NCI-H1092 (cell line): ENCODE measurements at places on chromosomes 1 and 21.

DNA sequence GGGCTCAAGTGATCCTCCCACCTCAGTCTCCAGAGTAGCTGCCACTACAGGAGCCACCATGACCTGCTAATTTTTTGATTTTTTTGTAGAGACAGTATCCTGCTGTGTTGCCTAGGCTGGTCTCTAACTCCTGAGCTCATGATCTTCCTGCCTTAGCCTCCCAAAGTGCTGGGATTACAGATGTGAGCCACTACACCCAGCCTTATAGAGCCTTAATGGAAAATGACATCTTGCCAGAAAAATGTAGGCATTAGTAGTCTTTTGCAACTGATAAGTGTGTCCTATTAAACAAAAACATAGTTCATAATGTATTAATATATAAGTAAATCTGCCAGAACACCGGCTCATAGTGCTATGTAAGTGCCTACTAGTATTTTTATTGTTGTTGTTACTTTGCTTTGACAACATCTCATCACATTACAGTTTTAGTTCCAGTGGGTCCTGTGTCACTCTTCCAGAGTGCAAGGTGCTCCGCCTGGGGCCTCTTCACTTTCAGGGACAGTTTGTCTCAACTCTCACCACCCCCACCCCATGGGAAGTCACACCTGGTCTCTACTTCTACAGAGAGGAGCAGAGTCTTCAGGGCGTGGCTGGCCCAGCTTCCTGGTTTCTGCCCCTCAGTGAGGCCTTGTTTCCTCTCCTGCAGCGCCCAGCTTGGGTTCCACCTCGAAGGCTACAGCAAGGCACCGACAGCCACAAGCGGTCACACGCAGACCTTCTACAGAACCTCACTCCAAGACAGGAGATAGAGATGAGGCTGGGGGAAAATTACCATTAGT is 30.1 kb downstream of the RHOU start:
- DNase-seq = no peak

- DNase-seq = no peak
Observed at GRCh38 chr1:58939666-58940370, 156.0 kb upstream of the JUN start.

DNA sequence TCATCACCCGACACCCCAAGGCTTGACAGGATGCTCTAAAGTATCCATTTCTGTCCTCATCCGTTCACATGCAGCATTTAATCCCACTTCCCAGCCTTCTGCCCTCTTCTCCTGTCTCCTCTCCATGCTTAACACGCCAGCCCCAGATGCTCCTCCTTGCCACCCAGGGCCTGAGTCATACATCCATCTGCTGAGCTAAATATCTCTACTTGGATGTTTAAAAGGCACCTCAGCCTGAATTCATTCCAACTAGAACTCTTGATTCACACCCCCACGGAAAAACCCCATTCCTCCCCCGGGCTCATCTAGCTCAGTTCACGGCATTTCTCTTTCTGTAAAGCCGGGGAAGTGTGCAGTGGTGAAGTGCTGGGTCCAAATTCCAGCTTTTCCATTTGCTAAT is 27.7 kb downstream of the TEX35 start:
- no peak for DNase-seq

GRCh38 chr1:182890927-182891610 is 51.9 kb downstream of the DHX9 start:
- DNase-seq = no peak

- no peak for DNase-seq
Observed at GRCh38 chr1:9066945-9067807, 2.3 kb downstream of the SLC2A5 start.

DNA sequence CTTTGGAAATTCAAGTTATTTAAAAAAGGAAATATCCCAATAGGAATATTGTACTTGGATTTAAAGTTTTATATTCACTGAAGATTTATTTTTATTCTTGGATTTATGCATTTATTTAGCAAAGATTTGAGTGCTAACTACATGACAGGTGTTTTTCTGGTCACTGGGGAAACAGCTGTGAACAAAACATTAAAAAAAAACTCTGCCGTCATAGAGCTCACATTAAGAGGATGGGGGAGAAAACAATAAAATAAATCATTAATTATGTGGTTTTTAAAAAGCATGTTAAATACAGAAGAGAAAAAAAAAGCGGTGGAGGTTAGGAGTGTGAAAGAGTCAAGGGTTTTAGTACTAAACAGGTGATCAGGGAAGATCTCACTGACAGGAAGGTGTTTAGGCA is 149.9 kb downstream of the GALNT2 start:
- no peak for DNase-seq
